ENCODE measurements at places on chromosomes 6 and 20.
A peak's percentile ranks its signal among the peaks of the same experiment; 100 is the strongest.

GRCh38 chr6:37131104-37131959 lies 38.6 kb upstream of the PIM1 start:
- DNase-seq: no peak

GRCh38 chr6:106488494-106489370 lies 128.2 kb downstream of the CRYBG1 start:
- DNase-seq: no peak

GRCh38 chr6:2771079-2771478 lies 5.9 kb downstream of the WRNIP1 start:
- no peak for DNase-seq

- DNase-seq: no peak
These were observed 189.1 kb upstream of the SULF2 start for GRCh38 chr20:47974234-47974878.

DNA sequence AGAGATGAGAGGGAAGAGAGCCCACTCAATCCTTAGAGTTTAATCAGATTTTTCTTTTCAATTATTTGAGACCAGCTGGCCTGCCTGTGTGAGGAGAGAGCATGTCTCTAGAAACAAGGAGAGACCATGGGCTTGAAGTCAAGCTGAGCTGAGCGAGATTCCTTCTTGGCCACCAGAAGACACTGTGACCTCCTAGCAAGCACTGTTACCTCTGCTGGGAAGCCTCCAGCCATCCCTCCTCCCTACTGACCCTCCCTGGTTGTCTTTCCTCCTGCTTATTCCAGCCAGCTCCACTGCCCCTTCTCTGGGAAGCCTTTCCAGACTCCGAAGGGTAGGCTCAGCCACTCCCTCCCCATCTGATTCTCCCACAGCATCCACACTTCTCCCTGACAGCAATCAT lies 110.0 kb downstream of the SCML4 start:
- DNase-seq: no peak

DNA sequence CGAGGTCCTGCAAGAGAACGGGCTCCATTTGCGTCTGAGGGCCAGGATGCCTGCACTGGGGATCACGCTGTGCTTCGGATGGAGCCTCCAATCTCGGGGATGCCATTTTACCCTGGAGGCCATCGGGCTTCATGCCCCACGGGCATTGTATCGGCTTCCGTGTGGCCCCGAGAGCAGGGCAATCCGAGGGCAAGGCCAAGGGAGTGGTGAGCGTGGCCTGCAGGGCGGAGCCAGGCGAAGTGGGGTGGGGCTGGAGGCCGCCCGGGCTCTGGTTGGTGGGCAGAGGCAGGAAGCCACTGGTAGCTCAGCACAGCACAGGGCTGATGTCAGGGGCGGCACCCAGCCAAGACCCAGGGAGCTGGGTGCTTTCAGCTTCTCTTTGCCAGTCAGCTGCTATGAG lies 57.5 kb upstream of the BHLHE23 start:
- DNase-seq: no peak

DNA sequence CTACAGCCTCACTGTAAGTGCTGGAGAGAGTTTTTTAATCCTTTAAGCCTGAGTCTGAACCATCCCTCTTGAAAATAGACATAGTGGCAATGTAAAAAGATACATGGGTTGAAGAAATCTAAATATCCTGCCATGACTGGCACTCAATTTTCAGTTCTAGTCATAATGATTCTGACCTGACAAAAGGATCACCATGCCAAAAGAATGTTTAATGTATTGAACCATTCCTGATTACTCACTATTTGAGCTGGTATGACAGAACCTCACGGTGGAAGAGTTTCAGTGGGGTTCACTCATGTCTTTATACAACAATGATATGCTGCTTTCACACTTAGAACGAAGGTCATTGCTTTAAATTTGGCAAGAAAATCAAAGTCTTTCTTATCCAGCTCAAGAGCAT lies 93.4 kb downstream of the HIVEP2 start:
- DNase-seq: no peak

- DNase-seq: no peak
These were observed 174.6 kb downstream of the TRDN start for GRCh38 chr6:123462152-123462551.

GRCh38 chr6:149852180-149852579 lies 12.0 kb downstream of the LRP11 start:
- no peak for DNase-seq

GRCh38 chr6:26657256-26657655 lies 2.3 kb downstream of the ZNF322 start:
- no peak for DNase-seq

DNA sequence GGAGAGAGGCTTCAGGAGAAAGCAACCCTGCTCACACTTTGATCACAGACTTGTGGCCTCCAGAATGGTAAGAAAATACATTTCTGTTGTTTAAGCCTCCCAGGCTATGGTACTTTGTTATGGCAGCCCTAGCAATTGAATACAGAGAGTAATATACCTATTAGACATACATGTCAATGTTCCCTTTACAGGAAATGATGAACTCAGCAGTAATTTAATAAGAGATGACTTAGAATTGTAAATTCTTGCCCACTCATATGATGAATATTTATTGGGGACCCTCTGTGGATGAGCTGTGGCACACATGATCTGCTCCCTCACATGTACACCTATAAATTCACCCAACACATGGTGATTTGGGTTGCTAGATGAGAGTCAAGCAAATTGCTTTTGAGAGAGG lies 20.4 kb upstream of the FOXA2 start:
- DNase-seq: no peak

DNA sequence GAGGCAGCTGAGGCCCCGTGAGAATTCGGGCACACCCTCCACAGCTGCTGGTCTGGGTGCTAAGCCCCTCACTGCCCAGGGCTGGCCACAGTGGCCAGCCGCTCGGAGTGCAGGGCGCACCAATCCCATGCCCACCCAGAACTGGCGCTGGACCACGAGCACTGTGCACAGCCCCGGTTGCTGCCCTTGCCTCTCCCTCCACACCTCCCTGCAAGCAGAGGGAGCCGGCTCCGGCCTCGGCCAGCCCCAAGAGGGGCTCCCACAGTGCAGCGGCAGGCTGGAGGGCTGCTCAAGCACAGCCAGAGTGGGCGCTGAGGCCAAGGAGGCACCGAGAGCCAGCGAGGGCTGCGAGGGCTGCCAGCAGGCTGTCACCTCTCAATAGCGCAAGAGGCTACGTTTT lies 35.0 kb downstream of the CGA start:
- DNase-seq: no peak

DNA sequence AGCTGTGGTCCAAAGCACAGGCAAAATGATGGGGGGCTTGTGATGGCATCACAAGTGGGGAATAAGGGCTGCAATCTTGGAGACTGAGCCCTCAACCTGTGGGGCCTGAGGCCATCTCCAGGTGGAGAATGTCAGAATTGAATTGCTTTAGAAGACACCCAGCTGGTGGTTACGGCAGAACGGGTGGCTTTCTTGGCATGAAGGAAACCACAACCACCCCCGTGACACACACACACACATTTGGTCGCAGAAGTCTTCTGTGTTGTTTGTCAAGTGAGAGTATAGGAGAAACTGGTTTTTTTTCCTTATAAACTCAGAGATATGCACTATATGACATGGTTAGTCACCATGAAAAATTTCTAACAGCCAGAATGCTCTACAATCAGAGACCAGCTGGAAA lies 139.5 kb upstream of the CDH4 start:
- DNase-seq: no peak

DNA sequence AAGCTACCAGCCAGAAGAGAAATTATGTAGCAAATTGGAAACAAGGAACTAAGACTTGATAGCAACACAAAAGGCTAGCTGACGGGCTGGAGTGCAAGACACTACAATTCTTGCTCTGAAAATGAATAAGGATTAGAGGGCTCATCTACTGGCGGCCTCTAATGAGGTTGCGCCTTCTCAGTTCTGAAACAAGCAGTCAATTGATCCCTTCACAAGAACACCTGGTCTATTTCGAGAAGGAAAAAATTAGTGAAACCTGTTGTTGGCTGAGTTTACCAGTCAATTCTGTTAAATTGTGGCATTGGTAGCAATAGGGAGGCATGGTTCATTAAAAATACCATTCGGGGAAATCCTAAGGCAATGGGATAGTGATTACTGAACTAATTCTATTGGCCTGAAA lies 74.8 kb upstream of the JARID2 start:
- DNase-seq: no peak

GRCh38 chr6:4939241-4939640 lies 64.6 kb downstream of the RPP40 start:
- no peak for DNase-seq

DNA sequence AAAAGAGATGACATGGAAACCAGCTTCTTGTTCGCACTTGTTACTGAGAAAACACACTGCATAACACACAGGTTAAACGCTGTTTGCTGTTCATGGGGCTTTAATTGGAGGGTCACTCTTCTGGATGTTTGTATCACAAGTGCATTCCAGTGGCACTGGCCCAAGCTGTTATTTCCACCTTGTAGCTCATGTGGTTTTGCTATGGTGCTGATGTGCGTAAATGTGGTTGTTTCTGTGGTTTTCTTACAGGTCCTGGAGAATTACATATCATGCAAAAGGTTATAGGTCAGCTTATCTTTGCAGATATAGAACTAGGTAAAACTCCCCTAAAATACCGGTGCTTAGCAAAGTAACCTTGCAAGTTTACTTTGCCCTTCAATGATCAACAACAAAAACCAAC lies 89.3 kb upstream of the AHI1 start:
- peak; percentile 2 for DNase-seq

DNA sequence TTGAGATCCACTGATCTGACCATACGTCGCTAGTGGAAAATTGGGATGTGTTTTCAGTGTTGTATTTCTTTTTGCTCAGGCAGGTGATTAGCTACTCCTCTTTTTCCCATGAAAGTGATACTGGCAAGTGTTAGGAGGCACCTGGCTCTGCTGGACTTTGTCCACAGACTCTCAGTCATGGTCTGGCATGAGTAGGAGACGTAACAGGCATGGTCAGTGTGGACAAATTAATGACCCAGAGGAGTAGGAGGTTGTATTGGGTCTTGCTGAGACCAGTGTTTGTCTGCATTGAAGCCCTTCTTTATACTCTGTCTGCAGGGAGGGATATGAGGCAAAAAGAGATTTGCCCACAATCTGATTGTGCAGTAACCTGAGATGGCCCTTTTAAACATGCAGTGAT lies 178.7 kb downstream of the DTNBP1 start:
- no peak for DNase-seq

DNA sequence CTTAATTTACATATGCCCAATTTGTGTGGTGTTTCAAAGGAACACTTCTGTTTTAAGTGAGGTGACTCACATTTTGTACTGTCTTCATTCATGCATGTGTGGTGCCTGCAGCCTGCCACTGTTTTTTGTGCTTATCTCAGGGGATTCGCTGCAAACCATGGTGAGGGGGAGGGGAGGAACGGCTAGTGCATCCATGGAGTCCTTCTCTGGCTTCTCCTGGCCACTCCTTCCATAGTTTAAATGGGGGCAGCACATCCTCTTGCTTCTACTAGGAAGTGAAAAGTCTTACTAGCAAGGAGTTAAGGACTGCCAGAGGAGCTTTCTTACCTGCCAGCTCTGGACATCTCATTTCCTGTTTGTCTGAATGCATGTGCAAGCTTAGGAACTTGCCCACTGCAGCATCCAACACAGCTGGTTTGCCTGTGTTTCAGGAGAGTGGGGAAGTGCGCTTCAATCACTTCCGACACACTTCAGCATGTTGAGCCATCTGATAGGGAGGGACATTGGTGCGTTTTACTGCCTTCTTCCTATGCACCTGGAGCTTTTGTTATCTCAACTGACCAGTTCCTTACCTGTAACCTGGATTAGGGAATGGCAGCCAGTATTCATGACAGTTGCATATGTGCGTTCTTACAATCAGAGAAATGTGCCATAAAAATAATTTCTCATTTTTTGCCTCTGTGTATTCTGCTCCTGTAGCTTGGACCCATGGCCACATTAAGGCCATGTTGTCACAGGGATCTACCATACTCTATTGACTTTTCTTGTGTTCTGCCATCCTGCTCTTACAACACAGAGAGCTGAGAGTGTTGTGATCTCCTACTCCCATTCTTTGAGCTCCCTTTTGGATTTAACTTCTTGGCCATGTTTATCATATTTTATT lies 211.3 kb downstream of the ARID1B start:
- no peak for DNase-seq

- DNase-seq: no peak
These were observed 27.8 kb downstream of the ACSS1 start for GRCh38 chr20:25030007-25030648.

DNA sequence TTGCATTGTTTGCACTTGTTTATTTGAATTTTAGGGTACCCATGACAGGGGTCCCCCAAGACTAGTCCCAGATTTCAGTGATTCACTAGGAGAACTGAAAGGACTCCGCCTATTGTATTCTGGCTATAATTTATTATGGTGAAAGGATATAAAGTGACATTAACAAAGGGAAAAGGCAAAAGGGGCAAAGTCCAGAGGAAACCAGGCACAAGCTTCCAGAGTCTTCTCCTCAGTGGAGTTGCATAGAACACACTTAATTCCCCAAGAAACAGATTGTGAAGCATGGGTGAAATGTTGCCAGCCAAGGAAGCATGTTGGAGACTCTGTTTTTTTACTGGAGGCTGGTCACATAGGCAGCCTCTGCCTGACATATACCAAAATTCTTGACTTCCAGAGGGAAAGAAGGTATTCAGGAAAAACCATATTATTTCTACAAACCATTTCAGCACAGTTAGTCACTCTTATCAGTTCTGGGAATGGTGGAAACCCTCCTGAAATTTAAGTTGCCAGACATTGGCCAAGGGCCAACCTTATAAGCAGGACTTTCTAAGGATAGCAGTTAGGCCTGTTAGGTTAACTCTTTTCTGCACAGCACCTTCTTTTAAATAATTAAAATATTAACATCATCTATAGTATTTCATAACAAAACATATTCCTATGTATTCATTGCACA lies 71.8 kb downstream of the FIG4 start:
- DNase-seq: no peak

GRCh38 chr6:90237350-90237990 lies 59.2 kb downstream of the BACH2 start:
- no peak for DNase-seq

DNA sequence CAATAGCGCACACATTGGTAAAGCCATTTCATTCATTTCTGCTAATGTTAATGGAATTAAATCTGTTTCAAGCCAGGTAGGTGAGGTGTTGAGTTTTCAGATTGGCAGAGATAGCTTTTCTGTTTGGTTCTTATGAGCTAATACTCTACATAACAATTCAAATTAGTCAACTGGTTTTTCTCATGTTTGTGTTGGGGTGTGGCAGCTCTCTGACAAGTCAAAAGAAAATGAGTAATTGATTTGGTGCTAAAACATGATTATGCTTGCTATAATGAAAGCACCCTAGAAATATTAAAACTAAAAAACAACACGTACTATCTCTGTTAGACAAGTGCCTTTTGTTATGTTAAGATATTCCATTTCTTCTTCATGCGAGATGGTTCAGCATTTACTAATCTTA lies 13.6 kb downstream of the PPP1R14C start:
- no peak for DNase-seq

DNA sequence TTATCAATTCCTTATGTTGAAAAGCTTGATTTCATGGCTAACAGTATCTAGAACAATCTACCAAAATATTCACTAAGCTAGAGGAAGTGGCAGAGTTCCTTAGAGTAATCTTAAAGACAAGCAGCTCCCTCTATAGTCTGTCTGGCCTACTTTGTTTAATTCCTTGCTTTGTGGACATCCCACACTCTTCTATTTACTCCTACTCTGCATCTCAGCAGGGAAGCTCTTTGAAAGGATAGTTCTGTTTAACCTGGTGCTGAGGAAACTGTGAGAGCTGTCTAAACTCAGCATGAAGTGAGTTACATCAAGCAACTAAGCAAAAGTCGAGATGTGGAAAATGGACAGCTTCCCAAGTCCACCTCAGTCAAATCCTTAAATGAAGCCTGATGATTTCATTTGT lies 4.3 kb downstream of the REV3L start:
- DNase-seq: peak; percentile 47

GRCh38 chr6:3296537-3296936 lies 37.8 kb downstream of the PSMG4 start:
- DNase-seq: no peak

- DNase-seq: no peak
These were observed 23.0 kb downstream of the RALY start for GRCh38 chr20:34016736-34017135.
